ENCODE measurements at places on chromosomes 12 and 14.

- DNase-seq = no peak
Observed at GRCh38 chr12:78181544-78182162, 351.0 kb downstream of the NAV3 start.

DNA sequence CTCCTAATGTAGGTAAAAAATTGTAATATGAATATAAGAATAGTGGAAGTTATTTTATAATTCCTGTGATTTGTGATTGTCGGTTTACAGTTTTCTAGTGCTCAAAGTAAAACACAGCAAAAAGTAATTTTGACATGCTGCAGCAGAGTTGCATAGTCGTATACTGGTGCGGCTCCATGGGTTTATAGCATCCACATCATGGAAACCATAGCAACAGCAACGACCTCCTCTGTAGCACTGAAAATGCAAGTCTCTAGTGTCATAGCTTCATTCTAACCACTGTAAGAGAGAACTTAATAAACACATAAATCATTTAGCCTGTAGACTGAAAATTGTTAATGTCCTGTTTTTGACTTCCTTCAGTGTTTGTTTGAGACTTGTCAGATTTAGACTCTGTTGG is 574.3 kb downstream of the KCNH5 start:
- DNase-seq = no peak

- DNase-seq = no peak
Observed at GRCh38 chr14:72781561-72782508, 112.1 kb downstream of the DPF3 start.

DNA sequence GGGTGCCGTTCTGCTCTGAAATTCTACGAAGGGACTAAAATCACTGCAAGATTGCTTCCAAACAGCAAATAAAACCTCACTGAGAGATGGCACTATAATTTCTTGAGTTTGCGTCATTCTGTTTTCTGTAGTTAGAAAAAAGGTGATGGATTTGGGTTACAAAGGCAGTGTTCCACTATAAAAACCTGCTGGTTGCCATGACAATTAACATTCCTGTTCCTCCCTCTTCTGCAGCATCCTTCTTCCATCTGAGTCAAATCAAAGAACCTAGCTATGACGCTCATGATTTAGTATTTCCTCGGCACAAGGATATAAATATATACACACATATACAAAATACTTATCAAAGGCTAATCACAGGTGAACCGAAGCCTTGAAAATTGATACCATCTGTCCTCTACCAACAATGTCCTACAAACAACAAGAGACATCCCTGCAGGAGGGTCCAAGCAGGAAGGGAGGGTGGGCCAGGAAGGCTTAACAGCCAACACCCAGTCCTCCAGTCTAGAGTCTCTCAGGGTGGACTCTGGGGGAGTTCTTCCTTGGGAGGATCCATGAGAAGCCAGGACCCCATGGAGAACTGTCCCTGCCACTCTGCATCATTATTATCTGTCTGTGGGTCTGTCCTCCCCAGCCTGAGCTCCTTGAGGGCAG is 21.4 kb downstream of the TMCC3 start:
- DNase-seq = no peak

GRCh38 chr14:55706893-55707292 is 126.9 kb downstream of the KTN1 start:
- no peak for DNase-seq

DNA sequence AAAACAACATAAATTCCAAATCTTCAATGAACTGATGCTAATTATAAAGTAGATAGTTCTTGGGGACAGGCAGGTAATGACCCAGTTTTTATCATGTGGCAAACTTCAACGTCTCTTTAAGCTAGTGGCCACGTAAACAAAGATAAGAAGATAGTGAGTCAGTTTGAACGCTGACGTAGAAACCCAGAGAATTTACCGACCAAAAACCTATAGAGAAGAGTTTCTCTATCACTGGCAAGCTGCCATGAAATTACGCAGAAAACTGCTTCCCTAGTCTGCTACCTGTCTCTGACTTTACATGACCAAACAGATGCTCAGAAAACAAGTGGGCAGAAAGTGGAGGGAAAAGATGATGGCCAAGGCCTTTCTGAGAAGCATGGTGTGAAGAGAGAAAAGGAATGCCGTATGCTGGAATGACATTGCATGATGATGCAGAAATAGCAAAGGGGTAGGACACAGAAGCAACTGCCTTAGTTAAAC is 136.3 kb downstream of the ITPR2 start:
- no peak for DNase-seq

- no peak for DNase-seq
Observed at GRCh38 chr14:20592574-20592973, 1.4 kb upstream of the RNASE12 start.

DNA sequence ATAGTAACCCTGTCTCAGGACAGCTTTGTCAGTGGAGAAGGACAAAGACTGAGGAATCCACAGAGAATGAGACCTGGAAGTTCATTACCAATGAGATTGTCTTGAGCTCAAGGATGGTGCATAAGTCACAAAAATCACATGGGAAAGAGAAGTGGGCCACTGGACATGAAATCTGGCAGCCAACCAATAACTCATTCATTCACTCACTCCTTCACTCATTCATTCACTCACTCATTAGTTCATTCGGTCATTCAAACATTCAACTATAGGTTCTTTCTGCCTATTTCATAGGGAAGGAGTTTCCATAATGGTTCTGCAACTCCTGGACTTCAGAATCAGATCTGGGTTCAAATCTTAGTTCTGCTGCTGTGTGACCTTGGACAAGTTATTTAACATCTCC is 18.2 kb upstream of the WSCD2 start:
- DNase-seq = no peak

DNA sequence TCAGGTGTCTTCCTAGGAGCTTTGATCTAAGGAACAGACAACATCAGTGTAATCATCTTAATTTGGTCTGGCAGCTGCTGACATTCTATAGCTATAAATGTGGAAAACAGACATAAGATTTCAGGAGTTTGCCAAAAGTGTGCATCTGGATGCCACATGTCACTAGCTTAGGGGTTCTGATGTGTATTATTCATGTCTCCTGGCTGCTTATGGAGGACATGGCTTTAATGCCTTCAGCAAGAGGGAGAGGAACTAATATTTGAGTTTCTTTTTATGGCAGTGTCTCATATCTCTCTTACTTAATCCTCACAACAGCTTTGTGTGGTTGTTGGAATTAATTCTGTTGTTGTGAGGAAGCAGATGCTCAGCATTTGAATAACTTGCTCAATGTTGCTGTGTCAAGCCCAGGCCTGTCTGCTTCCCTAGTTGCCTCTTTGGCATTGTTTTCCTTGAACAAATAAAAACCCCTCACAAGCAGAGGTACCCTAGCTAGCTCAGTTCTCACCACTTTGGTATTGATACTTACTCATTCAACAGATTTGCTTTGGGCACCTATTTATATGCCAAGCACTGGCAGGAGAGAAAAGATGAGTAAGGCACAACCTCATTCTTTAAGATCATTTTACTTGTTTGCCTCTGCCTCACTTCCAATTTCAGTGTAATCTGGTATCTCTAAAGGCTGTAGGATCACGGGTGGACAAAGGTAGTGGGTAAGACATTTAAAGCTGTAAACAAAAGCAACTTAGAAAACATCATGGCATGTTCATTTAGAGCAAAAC is 39.8 kb upstream of the EID3 start:
- no peak for DNase-seq

GRCh38 chr12:131943389-131943788 is 6.4 kb upstream of the EP400 start:
- no peak for DNase-seq

DNA sequence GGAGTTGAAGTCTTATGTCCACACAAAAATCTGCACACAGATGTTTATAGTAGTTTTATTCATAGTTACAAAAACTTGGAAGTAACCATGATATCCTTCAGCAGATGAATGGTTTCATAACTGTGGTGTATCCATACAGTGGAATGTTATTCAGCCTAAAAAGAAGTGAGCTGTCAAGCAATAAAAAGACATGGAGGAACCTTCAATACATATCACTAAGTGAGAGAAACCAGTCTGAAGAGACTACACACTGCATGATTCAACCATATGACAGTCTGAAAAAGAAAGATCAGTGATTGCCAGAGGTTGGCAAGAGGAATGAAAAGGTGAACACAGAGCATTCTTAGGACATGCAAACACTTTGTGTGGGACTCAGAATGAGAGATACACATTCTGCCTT is 18.6 kb upstream of the IFNG start:
- DNase-seq = no peak

GRCh38 chr12:30930641-30931040 is 4.1 kb downstream of the TSPAN11 start:
- DNase-seq = no peak

DNA sequence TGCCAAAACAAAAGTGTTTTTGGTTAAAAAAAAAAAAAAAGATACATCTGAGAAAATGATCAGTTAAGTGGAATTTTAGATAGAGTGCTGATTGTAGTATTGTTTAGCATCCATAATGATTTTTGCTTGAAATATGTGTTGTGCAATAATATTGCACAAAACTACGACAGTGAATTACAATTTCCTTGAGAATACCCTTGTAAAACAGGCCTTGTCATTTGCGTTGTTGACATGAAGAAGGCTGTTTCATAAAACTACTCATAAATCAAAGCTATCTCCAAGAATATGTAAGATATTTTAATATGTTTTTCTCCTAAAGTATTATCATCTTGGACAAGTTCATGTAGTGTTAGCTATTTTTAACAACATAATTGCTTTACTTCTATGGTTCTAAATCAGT is 1077.0 kb downstream of the LRFN5 start:
- DNase-seq = no peak
